ENCODE measurements at places on chromosomes 3 and 15.

- no peak overlapping the region for H3K27ac ChIP-seq
- no peak overlapping the region for H3K4me3 ChIP-seq
- no peaks in the 10 kb centered on the region for H3K4me1 ChIP-seq
Observed at GRCh38 chr15:29348336-29348914, 78.8 kb upstream of the NSMCE3 start.

- no peaks in the 10 kb centered on the region for H3K27me3 ChIP-seq
- no peak overlapping the region for H3K27ac ChIP-seq
- no peaks in the 10 kb centered on the region for H3K36me3 ChIP-seq
Observed at GRCh38 chr3:179476215-179476614, 24.9 kb upstream of the GNB4 start.

GRCh38 chr3:195458316-195458717, 15.5 kb upstream of the ACAP2 start:
- no peaks in the 10 kb centered on the region for H3K27me3 ChIP-seq
- H3K27ac ChIP-seq, result no peak overlapping the region
- no peaks in the 10 kb centered on the region for H3K36me3 ChIP-seq
- H3K4me1 ChIP-seq, result peaks cover 16% of the 10 kb centered on the region

- no peak overlapping the region for H3K27ac ChIP-seq
- H3K4me3 ChIP-seq, result no peak overlapping the region
- no peaks in the 10 kb centered on the region for H3K27me3 ChIP-seq
- no peaks in the 10 kb centered on the region for H3K4me1 ChIP-seq
Observed at GRCh38 chr3:150583028-150583427, 20.1 kb upstream of the SELENOT start.

DNA sequence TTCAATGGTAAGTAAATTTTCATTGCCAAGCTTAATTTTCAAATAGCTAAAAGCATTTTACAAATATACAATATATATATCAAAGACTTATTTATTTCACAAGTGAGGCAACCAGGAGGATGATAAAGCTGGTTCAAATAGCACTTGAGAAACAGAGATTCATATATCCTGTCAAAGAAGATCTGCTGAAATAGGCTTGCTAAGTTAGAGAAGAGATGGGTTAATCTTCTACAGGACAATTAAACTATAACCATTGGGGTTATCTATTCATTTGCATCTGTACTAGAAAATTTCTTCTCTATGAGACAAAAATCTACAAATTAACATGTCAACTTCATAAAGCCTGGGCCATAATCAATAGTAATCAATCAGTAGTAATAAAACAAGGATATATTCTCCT, 637.7 kb upstream of the UBE2E2 start:
- H3K27me3 ChIP-seq, result no peaks in the 10 kb centered on the region
- H3K4me3 ChIP-seq, result no peak overlapping the region
- H3K4me1 ChIP-seq, result no peaks in the 10 kb centered on the region
- DNase-seq, result no peak

GRCh38 chr15:74541494-74542165, 610 bp downstream of the ARID3B start:
- DNase-seq, result no peak
- peaks cover 11% of the 10 kb centered on the region for H3K36me3 ChIP-seq
- H3K4me3 ChIP-seq, result peak overlapping the region; percentile 87
- H3K27me3 ChIP-seq, result no peaks in the 10 kb centered on the region

DNA sequence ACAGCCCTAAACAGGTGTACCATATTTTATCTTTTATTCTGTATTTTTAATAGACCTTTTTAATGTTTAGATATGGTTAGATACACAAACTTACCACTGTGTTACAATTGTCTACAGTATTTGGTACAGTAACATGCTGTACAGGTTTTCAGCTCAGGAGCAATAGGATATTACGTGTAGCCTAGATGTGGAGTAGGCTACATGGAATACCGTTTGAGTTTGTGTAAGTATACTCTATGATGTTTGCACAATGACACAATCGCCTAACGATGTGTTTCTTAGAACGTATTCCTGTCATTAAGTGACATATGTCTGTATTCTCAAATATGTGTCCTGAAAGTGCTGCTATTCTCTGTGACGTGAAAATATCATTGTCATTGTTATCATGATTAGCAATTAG, 62.6 kb downstream of the MFSD1 start:
- H3K4me3 ChIP-seq, result no peak overlapping the region
- H3K4me1 ChIP-seq, result no peaks in the 10 kb centered on the region
- no peaks in the 10 kb centered on the region for H3K27me3 ChIP-seq
- H3K27ac ChIP-seq, result no peak overlapping the region
- no peaks in the 10 kb centered on the region for H3K36me3 ChIP-seq
- no peak for DNase-seq

DNA sequence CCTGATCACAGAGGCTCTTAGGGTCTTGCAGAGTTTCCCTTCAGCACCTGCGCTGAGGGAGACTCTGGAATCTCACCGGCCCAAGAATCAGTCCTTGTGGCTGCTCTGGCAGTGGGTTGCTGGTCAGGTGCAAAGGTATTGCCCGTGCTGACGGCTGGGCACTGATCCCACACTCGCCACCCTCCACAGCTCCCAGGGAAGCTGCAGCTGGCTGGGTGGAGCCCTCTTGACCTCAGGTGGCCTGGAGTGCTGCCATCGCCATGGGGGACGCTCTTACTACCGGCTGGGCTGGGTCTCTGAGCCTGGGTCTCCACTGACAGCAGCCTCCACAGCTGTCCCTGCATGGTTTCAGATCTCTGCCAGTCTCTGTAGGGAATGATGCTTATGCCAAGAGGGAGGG, 52.6 kb upstream of the EPHB3 start:
- H3K36me3 ChIP-seq, result no peaks in the 10 kb centered on the region
- no peak overlapping the region for H3K4me3 ChIP-seq
- no peaks in the 10 kb centered on the region for H3K4me1 ChIP-seq

DNA sequence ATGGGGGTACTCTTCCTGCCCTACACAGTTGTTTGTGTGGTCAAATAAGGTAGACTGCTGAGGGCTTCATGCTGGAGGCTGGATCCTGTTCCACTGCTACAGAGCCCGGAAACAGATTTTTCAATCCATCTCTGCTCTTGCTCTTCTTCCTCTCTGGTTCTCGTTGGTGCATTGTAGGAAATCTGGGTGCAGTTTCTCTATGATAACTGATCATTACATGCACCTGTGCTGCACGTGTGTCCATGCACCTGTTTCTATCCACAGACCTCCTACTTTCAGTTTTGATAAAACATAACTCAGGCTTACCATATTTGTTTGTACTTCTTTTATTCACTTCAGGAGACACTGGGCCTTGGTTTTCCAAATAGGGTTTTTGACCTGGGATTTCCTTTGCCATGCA, 21.3 kb downstream of the MINAR1 start:
- no peak overlapping the region for H3K4me3 ChIP-seq
- no peaks in the 10 kb centered on the region for H3K36me3 ChIP-seq
- no peak for DNase-seq
- H3K27me3 ChIP-seq, result peaks cover 29% of the 10 kb centered on the region
- H3K4me1 ChIP-seq, result no peaks in the 10 kb centered on the region
- no peak overlapping the region for H3K27ac ChIP-seq

GRCh38 chr3:167783781-167784180, 48.3 kb downstream of the SERPINI1 start:
- DNase-seq, result no peak
- no peaks in the 10 kb centered on the region for H3K4me1 ChIP-seq
- H3K27ac ChIP-seq, result no peak overlapping the region
- H3K36me3 ChIP-seq, result no peaks in the 10 kb centered on the region
- H3K27me3 ChIP-seq, result no peaks in the 10 kb centered on the region

GRCh38 chr3:18790384-18790783, 357.9 kb upstream of the KCNH8 start:
- no peaks in the 10 kb centered on the region for H3K36me3 ChIP-seq
- no peaks in the 10 kb centered on the region for H3K4me1 ChIP-seq
- H3K4me3 ChIP-seq, result no peak overlapping the region

DNA sequence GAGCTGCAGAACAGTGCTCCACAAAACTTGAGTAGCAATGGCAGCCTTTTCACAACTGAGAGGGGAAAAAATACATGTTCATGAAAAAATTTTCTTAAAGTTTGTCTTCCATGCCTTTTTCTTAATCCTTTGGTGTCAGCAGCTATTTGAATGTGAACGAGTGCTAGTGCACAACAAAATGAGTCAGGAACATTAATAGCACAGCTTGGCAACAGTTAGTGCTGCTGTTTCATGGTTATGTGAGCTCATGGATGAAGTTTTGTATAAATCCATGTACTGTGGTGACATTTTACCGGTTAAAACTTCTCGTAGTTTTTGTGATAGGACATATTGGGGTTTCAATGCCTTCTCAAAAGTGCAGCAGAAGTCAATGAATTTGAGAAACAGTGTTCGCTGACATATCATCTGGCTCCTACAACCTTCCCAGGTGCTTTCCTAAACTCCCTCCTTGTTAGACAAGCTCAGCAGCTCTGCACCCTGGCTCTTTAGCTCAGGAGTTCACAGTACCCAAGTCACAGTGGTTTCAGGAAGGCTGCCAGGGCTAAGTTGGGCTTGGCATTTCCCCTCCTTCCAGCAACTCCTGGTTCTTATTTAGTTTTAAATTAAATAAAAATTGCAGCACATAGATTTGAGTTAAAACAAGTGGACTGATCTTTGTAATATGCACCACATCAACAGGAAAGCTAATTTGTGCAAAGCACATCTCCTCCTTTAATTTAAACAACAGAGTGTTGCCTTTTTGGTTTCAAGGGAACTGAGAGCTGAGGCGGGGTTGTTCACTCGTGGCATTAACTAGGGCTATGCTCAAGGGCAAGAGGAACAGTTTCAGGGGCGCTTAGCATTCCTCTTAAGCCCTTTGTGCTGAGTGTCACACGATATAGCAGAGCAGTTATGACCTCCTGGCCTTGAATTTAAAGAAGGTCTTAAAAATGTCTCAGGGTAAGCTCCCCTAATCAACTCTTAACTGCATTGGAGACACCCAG, 362.8 kb downstream of the CHST2 start:
- DNase-seq, result no peak
- H3K4me1 ChIP-seq, result no peaks in the 10 kb centered on the region
- no peak overlapping the region for H3K4me3 ChIP-seq
- no peaks in the 10 kb centered on the region for H3K36me3 ChIP-seq
- H3K27me3 ChIP-seq, result no peaks in the 10 kb centered on the region
- H3K27ac ChIP-seq, result no peak overlapping the region

- no peak overlapping the region for H3K27ac ChIP-seq
- H3K36me3 ChIP-seq, result no peaks in the 10 kb centered on the region
- H3K4me3 ChIP-seq, result no peak overlapping the region
- H3K27me3 ChIP-seq, result no peaks in the 10 kb centered on the region
Observed at GRCh38 chr15:51600114-51600513, 22.5 kb downstream of the DMXL2 start.

- no peaks in the 10 kb centered on the region for H3K27me3 ChIP-seq
- DNase-seq, result no peak
- no peaks in the 10 kb centered on the region for H3K36me3 ChIP-seq
- H3K4me3 ChIP-seq, result peak within 1 kb of the TSS; percentile 2
- peak within 1 kb of the TSS; percentile 78 for H3K27ac ChIP-seq
Observed at GRCh38 chr3:151384741-151385174, at the start of gene P2RY12. Gene P2RY12 (minus strand): TSS chr3:151384753. CDS start chr3:151338845, 45,908 bp downstream.

- H3K4me1 ChIP-seq, result peaks cover 14% of the 10 kb centered on the region
- no peak for DNase-seq
- no peaks in the 10 kb centered on the region for H3K36me3 ChIP-seq
- H3K4me3 ChIP-seq, result no peak overlapping the region
- H3K27me3 ChIP-seq, result no peaks in the 10 kb centered on the region
Observed at GRCh38 chr3:63910891-63911290, 1.3 kb downstream of the SCAANT1 start.

- H3K27me3 ChIP-seq, result no peaks in the 10 kb centered on the region
- no peak overlapping the region for H3K27ac ChIP-seq
- no peak for DNase-seq
- H3K4me3 ChIP-seq, result no peak overlapping the region
- H3K4me1 ChIP-seq, result no peaks in the 10 kb centered on the region
- no peaks in the 10 kb centered on the region for H3K36me3 ChIP-seq
Observed at GRCh38 chr3:1072041-1072440, 20.8 kb upstream of the CNTN6 start.

Data from left lung (tissue), 14 donors.